ENCODE measurements at places on chromosomes 2 and 18. TPM values are rescaled to one million over a fixed set of nuclear protein-coding genes. Genes with fewer than 3 reads are reported as not detected.

FAM117B gene
- 7.2 TPM for total RNA-seq

C2orf72 gene
- not detected for total RNA-seq

EGR4 gene
- total RNA-seq, result not detected

DNA sequence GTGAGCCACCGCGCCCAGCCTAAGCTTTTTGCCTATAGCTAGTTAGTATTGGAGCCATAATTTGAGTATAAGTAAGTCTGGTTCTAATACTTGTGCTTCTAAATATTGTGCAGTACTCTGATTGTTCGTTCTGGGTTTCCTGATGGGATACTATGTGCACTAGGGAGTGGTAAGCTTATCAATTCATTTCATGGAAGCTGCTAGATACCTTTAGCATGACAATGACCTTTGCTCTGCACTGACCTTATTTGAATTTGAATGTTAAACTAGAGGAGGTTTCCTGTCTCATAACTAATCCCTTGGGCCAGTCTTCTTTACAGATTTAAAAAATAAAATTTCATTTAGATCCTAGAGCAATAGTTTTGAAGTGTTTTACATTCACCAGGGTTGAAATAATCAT, 125.1 kb downstream of the GPD2 start:
- no peak for DNase-seq

GRCh38 chr2:61549546-61549945, 11.4 kb upstream of the XPO1 start:
- DNase-seq, result no peak

DNA sequence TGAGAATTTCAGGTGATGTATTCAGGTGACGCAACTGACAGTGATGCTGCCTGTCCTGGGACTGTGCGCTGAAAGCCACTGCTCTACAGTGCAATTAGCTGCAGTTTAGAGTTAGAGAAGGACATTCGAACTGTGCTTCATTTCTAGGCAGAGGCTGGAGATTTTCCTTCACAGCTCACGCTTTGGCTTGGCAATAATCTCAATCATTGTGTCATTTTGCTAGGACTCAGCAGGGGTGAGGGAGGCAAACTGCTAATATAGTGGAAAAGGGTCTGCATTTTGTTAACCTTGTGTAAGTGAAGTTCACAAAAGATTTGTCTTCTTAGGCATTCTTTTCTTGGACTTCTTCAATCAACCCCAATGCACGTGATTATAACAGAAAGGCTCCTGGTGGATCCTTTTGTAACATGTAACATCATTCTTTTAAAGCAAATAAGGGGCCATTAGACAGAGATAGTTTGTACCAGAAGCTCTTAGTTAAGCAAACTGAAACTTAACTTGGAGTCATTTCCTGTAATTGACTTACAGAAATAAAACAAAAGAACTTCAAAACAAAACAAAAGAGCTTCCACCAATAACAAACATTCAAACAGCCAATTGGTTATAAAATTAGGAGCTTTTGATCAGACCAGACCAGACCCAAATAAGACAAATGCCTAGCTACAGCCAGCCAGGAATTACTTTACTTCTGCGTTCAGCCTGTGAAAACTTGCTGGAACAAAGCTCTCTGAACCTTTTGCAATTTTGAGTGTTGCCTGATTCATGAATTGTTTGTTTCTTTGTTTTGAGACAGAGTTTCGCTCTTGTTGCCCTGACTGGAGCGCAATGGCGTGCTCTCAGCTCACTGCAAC, 1376.3 kb upstream of the CELF4 start:
- no peak for DNase-seq

DNA sequence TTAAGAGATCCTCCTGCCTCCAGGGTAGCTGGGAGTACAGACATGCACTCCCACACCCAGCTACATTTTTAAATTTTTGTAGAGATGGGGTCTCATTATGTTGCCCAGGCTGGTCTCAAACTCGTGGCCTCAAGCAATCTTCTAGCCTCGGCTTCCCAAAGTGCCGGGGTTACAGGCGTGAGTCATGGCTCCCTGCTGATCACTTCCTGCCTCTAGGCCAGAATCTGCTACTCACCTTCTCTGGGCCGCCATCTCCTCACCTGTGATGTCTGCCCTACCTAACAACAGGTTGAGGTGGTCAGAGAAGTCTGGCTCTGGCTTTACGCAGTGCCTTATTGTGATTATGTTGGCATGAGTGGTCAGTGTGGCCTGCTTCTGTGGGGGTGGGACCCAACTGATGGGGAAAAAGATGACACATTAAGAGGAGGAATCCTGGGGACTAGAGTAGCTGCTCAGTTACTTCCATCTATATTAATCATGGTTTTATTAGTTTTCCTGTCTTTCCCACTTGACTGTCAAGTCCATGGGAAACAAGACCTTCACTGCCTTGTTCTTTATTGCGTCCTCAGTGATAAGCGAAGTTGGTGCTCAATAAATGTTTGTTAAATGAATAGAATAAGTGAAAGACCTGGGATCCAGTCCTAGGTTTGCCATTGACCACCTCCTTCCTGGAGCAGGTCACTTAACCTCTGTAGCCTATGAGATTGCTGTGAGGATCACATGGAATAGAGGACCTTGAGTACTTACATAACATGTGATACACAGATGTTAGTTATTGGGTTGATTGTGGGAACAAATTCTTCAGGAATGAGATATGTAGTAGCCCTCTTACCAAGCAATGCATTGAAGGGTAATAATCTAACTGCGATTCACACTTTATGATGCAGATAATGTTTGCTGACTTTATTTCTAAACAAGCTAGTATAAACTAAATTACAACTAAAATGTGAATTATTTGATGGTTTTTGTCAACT, 15.7 kb downstream of the KCTD1 start:
- no peak for DNase-seq

- no peak for DNase-seq
These were observed 146.3 kb upstream of the TWIST2 start for GRCh38 chr2:238701341-238702206.

DNA sequence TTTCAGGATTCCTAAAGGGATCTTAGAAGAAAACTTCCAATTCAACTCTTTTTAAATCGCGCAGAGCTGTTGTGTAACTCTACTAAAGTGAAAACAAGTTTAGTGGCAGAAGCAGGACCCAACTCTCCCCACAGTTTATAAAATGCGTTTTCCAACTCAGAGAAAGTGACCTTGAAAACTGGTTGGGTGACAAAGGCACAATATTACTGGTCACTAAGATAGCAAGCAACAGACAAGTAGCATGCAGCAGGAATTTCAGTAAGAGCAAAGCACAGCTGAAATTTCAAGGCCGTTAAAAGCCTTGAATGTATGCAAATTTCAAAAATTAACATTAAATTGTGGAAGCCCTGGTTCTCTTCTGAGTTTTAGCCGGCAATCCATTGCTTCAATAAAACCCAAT, 66.9 kb downstream of the STK39 start:
- no peak for DNase-seq

GRCh38 chr18:9140381-9140780, 3.8 kb downstream of the ANKRD12 start:
- DNase-seq, result no peak

GRCh38 chr2:222837643-222838056, 23.2 kb upstream of the ACSL3 start:
- DNase-seq, result no peak

- no peak for DNase-seq
These were observed 403.9 kb upstream of the FANCL start for GRCh38 chr2:58645017-58645416.

GRCh38 chr2:241302759-241303651, 12.5 kb downstream of the HDLBP start:
- DNase-seq, result peak; percentile 36

All from thyroid gland (tissue), 4 donors.